ENCODE measurements at places on chromosomes 16 and 17. TPM values are rescaled to one million over a fixed set of nuclear protein-coding genes. Genes with fewer than 3 reads are reported as not detected.
A peak's percentile ranks its signal among the peaks of the same experiment; 100 is the strongest.

DNA sequence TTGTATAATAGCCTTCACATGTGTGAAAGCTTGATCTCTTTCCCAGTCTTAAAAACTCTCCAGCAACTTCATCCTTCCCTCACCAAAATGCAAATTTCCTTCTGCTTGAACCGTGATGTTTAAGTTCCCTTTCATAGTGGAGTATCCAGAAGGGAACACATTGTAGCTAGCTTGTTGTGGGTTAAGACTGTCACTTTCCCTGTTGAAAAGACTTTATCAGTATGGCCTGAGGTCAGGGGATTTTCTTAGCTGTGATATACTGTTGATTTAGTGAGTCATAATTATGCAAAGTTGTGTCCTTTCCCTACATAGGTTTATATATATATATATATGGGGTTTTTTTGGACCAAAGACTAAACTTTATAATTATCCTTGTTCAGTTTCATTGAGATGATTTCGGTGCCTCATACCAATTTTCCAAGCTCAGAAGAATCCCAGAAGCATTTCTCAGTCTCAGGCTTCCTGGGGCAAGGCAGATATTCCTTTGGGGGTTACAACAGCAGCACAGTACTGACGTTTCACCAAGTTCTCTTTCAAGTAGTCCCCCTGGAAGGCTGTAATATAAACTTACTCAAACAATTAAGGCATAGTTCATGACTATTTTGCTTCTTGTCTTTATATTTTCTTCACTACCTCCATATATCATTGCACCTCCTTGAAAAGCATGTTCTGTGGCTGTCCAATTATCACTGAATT lies 35.7 kb downstream of the ESRP2 start:
- peaks cover 3% of the 10 kb centered on the region for H3K36me3 ChIP-seq
- DNase-seq = no peak
- no peaks in the 10 kb centered on the region for H3K27me3 ChIP-seq
- H3K4me1 ChIP-seq = peaks cover 23% of the 10 kb centered on the region

DNA sequence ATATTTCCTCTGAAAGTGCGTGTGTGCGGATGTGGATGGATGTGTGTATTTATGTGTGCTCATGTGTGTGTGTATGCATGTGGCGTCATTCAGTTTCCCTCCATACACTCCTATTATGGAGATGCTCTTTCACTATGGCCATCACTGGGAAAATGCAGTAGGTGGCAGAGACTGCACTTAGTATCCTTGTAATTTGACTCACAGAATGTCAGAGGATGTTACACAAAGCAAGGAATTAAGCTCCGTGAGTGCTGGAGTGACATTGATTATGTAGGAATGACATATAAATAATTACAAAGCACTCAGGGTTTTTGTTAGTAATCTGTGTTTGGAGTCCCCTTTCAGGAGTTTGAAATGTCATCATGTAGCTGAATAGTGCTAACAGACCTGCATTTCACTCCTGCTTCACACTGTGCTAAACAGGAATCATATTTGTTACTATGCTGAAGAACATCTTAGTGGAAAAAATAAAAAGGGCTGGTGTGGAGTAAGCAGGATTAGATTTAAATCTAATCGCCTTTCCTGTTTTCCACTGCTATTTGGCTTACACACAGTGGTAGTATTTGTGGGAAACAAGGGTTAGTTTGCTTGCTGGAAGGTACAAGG lies 59.6 kb downstream of the HS3ST4 start:
- no peak for DNase-seq
- H3K4me3 ChIP-seq = no peak overlapping the region
- no peaks in the 10 kb centered on the region for H3K4me1 ChIP-seq

- peaks cover 2% of the 10 kb centered on the region for H3K36me3 ChIP-seq
- H3K4me1 ChIP-seq = peaks cover 42% of the 10 kb centered on the region
- DNase-seq = no peak
- no peak overlapping the region for H3K27ac ChIP-seq
- H3K4me3 ChIP-seq = peak overlapping the region; percentile 19
Observed at GRCh38 chr16:4618645-4619418, 4.1 kb upstream of the UBALD1 start.

DNA sequence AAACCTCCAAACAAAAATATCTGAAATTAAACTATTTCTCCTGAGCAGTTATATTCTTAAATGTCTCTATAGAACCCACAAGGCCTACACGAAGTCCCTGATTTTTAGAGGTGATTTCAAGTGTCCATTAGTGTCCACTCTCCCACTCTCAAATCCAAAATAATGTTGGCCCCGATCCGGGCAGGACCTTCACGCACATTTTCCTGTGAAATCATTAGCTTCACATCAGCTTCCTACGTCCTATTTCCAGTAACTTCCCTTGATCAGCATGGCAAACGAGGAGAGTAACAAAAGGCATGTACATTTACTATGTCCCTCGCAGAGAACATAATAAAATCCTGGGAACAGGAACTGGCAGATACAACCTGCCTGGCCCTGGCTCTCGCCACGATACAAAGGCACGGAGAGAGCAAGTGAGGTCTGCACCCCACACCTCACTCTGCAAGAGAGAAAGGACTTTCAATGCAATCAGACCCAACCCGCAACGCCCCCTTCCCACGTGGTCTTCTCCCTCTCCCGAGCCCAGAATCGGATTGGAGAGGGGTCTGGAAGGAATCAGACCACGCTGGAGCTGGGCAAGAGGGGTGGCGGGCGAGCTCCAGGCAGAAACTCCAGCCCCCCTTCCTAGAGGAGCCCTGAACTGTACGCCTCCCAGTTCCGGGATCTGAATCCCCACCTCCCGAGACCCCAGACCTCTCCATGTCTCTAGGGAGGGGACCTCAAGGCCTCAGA lies 17.5 kb upstream of the C17orf78 start:
- peaks cover 32% of the 10 kb centered on the region for H3K4me1 ChIP-seq
- DNase-seq = peak; percentile 45
- no peaks in the 10 kb centered on the region for H3K27me3 ChIP-seq
- peaks cover 5% of the 10 kb centered on the region for H3K36me3 ChIP-seq
- H3K4me3 ChIP-seq = peak overlapping the region; percentile 96

- H3K4me1 ChIP-seq = peaks cover 33% of the 10 kb centered on the region
- H3K27me3 ChIP-seq = no peaks in the 10 kb centered on the region
- H3K36me3 ChIP-seq = no peaks in the 10 kb centered on the region
- no peak overlapping the region for H3K27ac ChIP-seq
- no peak for DNase-seq
Observed at GRCh38 chr16:47395733-47396498, 64.9 kb downstream of the ITFG1 start.

GRCh38 chr17:9931144-9931741 lies 26.2 kb upstream of the RCVRN start:
- H3K27me3 ChIP-seq = no peaks in the 10 kb centered on the region
- no peaks in the 10 kb centered on the region for H3K36me3 ChIP-seq
- DNase-seq = no peak
- no peak overlapping the region for H3K27ac ChIP-seq

DNA sequence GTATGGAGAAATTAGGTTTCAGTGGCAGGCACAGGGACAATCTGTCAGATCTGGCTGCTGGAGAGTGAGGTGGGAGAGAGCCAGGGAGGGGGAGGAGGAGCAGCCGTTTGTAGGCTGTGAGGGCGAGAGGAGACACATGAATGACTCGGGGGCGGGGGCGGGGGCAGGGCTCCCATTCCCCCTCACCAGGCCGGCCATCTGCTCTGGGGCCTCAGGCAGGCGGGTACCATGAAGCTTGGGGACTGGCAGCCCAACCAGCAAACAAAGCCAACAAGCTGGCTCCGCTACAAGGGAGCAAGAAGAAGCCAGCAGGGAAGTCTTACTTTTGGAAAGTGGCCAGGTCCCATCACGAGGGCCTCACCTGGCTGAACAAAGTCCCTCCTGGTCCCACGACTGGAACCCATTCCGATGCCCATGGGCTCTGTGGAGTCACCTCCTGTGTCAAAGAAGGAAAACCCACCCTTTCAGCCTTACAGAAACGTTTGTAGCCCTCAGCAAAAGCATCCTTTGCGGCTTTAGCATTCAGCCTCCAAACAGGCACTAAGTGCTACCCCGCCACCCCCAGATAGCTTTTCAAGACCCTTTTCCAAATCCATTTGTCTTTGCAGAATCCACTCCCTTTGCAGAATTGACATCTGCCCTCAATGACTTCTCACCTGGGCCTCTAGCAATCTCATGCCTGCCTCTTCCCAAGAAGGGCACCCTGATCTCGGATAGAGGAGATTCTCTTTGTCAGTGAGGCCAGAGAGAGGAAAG lies 9.2 kb upstream of the SSTR2 start:
- no peak for DNase-seq
- H3K4me3 ChIP-seq = peak overlapping the region; percentile 47

DNA sequence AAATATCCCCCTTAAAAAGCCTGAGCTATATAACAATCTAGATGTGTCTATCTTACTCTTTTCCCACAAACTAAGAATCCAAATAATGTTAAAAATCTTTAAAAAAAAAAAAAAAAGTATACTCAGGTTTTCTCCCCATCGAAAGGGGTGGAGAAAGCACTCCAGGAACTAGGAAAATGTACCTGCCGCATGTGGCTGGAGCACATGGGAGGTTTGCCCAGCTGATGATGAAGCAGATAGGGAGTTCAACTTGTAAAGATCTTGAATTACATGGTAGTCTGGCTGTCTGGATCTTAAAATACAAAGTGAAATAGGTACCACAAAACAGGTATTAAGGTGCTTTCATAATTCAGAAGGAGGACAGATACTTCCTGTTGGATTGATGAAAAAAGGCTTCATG lies 8.8 kb upstream of the SLFN14 start:
- H3K4me1 ChIP-seq = peaks cover 43% of the 10 kb centered on the region
- peak overlapping the region; percentile 26 for H3K27ac ChIP-seq
- peaks cover 4% of the 10 kb centered on the region for H3K36me3 ChIP-seq
- no peak for DNase-seq
- peak overlapping the region; percentile 90 for H3K4me3 ChIP-seq

DNA sequence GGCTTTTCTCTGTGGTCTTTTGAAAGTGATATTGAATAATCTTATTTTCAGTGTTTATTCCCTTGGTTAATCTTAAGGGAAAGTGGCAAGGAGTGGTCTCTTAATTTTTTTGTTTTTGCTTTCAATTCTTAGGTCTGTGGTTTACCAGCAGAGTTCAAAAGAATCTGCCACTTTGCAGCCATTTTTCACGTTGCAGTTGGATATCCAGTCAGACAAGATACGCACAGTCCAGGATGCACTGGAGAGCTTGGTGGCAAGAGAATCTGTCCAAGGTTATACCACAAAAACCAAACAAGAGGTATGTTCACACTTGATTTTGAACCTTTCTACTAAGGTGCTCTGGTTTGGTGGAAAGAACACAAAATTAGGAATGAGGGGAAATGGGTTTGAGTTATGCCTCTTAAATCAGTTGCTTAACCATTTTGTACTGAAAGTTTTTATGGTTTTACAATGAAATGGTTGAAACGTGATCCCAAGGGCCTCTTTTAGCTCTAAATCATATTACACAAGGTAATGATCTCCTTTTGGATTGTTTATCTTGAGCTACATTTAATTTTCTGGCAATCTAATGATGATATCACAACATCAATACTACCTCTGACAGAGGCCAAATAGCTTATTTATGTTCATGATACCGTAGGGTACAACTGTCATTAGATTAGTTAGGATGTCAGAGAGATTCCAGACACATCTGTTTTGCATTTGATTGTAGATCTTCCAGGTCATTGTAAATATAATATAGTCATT lies 51.6 kb upstream of the CRISPLD2 start:
- peak overlapping the region; percentile 30 for H3K4me3 ChIP-seq
- H3K36me3 ChIP-seq = peaks cover 48% of the 10 kb centered on the region
- H3K27me3 ChIP-seq = no peaks in the 10 kb centered on the region

- H3K27ac ChIP-seq = no peak overlapping the region
- H3K27me3 ChIP-seq = no peaks in the 10 kb centered on the region
- no peaks in the 10 kb centered on the region for H3K36me3 ChIP-seq
- no peak overlapping the region for H3K4me3 ChIP-seq
Observed at GRCh38 chr16:13154799-13155198, 253.4 kb downstream of the SHISA9 start.

DNA sequence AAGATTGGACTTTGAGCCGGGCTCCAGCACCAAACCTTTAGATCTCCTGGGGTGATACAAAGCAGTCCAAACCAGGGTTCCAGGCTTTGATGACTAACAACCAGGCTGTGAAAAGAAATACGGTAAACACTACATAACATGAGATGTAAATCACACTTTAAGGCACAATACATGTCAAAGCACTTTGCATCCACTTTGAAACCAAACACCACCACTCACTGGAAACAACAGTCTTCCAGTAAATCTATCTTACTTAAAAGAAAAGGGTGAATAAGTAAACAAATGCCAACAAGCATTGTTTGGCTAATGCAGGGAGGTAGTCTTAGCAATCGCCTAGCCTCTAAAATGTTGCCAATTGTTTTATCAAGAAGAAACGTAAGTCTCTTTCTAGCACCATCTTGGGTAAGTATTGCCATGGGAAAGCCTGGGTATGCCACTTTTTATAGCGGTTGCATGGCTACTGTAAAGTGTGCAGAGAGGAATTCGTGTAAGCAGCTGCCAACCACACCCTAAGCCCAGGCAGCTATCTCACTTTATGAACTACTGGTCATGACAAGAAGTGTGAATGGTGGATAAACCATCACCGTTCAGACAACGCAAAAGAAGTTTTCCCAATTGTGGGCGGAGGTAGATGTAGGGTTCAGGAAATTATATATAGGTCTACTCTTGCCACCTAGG lies 267.4 kb upstream of the PSMD7 start:
- no peak for DNase-seq
- no peaks in the 10 kb centered on the region for H3K4me1 ChIP-seq
- peaks cover 12% of the 10 kb centered on the region for H3K27me3 ChIP-seq
- H3K4me3 ChIP-seq = no peak overlapping the region
- no peak overlapping the region for H3K27ac ChIP-seq

GRCh38 chr17:82616021-82616711 lies 32.1 kb downstream of the WDR45B start:
- no peak overlapping the region for H3K4me3 ChIP-seq
- H3K27me3 ChIP-seq = no peaks in the 10 kb centered on the region
- H3K36me3 ChIP-seq = peaks cover 2% of the 10 kb centered on the region
- H3K4me1 ChIP-seq = no peaks in the 10 kb centered on the region

GRCh38 chr16:72975809-72976437 lies 72.0 kb downstream of the ZFHX3 start:
- H3K4me1 ChIP-seq = no peaks in the 10 kb centered on the region
- H3K4me3 ChIP-seq = no peak overlapping the region
- H3K36me3 ChIP-seq = no peaks in the 10 kb centered on the region
- H3K27me3 ChIP-seq = no peaks in the 10 kb centered on the region
- no peak for DNase-seq

GRCh38 chr17:42260318-42260717 lies 15.9 kb downstream of the STAT5B start:
- no peaks in the 10 kb centered on the region for H3K36me3 ChIP-seq
- no peak for DNase-seq
- peaks cover 40% of the 10 kb centered on the region for H3K4me1 ChIP-seq
- H3K27me3 ChIP-seq = no peaks in the 10 kb centered on the region

The PLK1 gene
- total RNA-seq = 110 TPM

The ZDHHC1 gene
- 2.1 TPM for total RNA-seq

The TBC1D28 gene
- total RNA-seq = not detected
